ENCODE measurements at places on chromosomes 5 and 9.

GRCh38 chr5:84685121-84685894 is 300.6 kb upstream of the EDIL3 start:
- DNase-seq, result no peak

DNA sequence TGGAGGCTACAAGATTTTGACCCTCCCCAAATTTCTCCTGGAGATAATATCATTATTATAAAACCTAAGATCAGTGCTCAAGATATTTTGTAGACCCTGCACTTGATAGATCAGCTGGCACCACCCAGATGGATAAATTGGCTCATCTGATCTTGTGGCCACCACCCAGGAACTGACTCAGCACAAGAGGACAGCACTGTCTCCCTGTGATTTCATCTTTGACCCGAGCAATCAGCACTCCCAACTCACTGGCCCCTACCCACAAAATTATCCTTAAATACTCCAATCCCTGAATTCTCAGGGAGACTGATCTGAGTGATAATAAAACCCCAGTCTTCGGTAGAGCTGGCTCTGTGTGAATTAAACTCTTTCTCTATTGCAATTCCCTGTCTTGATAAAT is 34.5 kb upstream of the TENT2 start:
- no peak for DNase-seq

DNA sequence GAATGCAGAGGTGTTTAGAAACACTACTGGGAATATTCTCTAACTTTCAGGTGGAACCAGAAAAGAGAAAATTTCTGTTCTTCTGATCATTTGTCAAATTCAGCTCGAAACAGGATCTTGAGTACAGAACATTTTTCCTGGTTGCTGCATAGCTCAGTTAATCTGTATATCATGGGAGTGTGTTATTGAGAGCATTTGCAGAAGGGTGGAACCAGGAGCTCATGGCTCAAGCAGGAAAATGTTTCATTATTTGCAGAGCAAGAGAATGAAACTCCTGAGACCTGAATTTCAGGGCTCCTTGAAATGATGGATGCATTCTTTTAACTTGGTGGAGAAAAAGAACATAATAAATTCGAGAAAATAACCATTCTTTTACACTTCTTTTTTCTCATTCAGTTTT is 97.9 kb downstream of the AOPEP start:
- no peak for DNase-seq

DNA sequence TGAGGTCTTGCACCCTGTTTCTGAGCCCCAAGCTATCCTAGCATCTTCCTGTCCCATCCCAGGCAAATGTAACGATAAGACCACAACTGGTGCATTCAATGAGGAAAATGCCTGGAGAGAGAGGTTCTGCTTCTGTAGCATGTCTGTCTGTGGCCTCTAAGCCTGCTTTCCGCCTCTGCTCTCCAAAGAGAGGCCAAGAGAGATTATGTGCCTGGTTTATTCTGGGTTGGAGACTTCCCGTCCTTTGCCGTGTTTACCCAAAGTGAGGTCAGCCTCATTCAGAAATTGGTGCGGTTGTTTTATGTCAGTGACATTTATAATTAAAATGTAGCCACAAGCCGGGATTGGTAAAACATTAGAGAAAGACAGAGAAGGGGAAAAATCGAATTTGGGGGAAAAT is 77.8 kb downstream of the FGF1 start:
- DNase-seq, result no peak

- no peak for DNase-seq
Observed at GRCh38 chr9:100856238-100856637, 172.3 kb upstream of the PLPPR1 start.

GRCh38 chr5:57831932-57832331 is 349.3 kb upstream of the ACTBL2 start:
- no peak for DNase-seq

DNA sequence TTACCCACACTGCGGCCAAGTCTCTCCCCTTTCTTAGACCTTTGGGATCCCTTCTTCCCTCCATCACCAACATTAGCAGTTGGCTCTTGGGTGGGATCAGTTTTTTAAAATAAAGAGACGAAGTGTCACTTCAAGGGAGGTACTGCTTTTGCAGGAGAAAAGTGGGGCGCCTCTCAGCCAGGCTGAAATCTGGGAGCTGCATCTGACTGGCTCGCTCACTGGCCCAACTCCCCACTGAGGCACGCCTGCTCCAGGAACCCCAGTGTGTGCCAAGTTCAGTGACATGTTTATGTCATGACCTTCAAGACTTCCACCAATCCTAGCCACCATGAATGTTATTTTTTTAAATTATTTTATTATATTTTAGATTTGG is 130.5 kb downstream of the MVB12B start:
- DNase-seq, result no peak

- DNase-seq, result no peak
Observed at GRCh38 chr9:82363198-82363597, 374.6 kb downstream of the SPATA31D1 start.

Data from T-cell (primary cell).